Effector memory CD8-positive, alpha-beta T cell (primary cell): ENCODE measurements at places on chromosomes 5 and 9.

- DNase-seq = no peak
Observed at GRCh38 chr9:14531341-14532269, 161.6 kb downstream of the ZDHHC21 start.

DNA sequence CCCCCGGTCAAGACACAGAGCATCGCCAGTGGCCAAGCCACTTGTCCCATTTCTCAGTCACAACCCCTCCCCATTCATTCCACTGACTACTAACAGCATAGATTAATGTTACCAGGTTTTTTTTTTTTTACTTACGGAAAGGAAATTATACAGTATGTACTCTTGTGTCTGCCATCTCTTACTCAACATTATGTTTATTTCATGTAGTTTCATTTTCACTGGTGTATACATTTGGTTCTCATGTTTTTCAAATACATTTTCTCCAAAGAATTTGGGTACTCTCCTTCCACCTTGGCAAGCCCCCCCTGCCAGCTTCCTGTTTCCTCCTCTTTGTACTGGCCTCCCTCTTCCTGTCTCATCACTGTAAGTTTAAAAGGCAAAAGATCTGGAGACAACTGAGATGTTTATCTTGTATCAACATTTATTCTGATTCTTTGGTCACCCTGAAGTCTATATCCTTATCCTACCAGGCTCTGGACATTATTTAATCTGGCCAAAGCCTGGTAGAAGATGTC is 207.3 kb downstream of the SAXO1 start:
- no peak for DNase-seq

- DNase-seq = no peak
Observed at GRCh38 chr5:115545351-115545882, 842 bp upstream of the FEM1C start.

GRCh38 chr9:23820451-23821374 is 5.3 kb downstream of the ELAVL2 start:
- DNase-seq = no peak
